ENCODE measurements at places on chromosomes 16 and 17.

GRCh38 chr17:41957031-41957868 is 9.3 kb upstream of the CNP start:
- H3K4me1 ChIP-seq, result no peaks in the 10 kb centered on the region
- no peaks in the 10 kb centered on the region for H3K36me3 ChIP-seq
- no peak overlapping the region for H3K27ac ChIP-seq
- H3K4me3 ChIP-seq, result no peak overlapping the region

DNA sequence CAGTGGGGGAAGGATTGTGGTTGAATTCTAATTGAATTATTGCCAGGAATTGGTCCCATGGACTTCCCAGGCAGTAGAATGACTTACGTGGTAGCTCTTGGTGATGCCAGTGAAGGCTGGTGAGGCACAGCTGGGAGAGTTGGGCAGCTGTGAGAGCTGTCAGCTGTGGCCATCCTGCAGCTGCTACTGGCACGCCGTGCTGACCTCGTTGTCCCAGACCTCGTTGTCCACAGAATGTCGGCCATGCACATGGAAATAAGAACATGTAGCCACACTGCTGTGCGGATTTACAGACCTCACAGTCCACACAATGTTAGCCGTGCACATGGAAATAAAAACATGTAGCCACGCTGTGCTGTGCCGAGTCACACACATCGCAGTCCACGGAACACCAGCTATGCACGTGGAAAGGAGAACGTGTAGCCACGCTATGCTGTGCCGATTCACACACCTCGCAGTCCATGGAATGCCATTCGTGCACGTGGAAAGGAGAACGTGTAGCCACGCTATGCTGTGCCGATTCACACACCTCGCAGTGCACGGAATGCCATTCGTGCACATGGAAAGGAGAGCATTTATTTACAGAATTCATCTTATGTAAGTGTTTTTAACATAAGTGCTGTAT is 59.2 kb downstream of the BANP start:
- no peaks in the 10 kb centered on the region for H3K4me1 ChIP-seq
- no peak overlapping the region for H3K4me3 ChIP-seq
- H3K27ac ChIP-seq, result no peak overlapping the region
- H3K27me3 ChIP-seq, result no peaks in the 10 kb centered on the region

DNA sequence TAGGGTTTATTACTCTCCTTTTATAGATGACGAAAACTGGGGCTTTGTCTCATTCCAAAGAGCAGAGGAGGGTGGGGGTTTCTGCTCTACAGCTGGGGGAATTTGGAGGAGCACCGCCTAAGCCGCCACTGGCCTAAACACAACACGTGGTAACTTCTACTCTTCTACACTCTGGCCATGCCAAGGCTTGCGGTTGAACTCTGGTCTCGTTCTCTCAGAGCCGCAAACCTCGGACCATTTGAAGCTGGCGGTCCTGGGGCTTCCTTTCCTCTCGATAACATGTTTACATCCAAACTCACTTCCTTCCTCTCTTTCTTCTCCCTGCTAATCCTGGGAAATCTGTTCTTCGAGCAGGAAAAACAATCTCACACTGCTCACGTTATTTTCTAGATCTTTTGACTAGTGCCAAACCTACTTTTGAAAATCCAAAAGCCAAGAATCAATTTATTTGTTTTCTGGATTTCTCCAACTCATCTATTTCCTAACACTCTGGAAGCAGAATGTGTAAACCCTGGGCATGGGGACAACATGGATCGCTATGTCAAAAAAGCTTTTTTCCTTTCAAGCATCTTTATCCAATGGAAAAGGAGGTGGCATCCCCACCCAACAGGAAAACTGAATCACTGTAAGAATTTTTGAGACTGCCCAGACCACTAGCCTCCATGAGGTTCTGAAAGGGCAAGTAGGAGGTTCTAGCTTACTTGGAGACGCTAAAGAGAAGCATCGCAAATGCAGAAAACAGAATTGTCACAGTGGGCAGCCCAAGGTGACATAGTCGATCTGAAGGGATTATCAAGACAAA is 13.6 kb upstream of the EEF2K start:
- peak; percentile 82 for DNase-seq
- peak overlapping the region; percentile 78 for H3K4me3 ChIP-seq
- H3K4me1 ChIP-seq, result peaks cover 56% of the 10 kb centered on the region
- H3K27ac ChIP-seq, result peak overlapping the region; percentile 99
- H3K36me3 ChIP-seq, result no peaks in the 10 kb centered on the region

GRCh38 chr16:29290631-29291247 is 115.8 kb downstream of the NPIPB11 start:
- peak; percentile 48 for DNase-seq
- no peaks in the 10 kb centered on the region for H3K27me3 ChIP-seq
- peak overlapping the region; percentile 21 for H3K4me3 ChIP-seq
- peaks cover 6% of the 10 kb centered on the region for H3K4me1 ChIP-seq

- no peak for DNase-seq
- H3K36me3 ChIP-seq, result no peaks in the 10 kb centered on the region
- H3K4me3 ChIP-seq, result no peak overlapping the region
- H3K27me3 ChIP-seq, result no peaks in the 10 kb centered on the region
- H3K4me1 ChIP-seq, result no peaks in the 10 kb centered on the region
- H3K27ac ChIP-seq, result no peak overlapping the region
These were observed 301.5 kb upstream of the CDH5 start for GRCh38 chr16:66064801-66065530.

DNA sequence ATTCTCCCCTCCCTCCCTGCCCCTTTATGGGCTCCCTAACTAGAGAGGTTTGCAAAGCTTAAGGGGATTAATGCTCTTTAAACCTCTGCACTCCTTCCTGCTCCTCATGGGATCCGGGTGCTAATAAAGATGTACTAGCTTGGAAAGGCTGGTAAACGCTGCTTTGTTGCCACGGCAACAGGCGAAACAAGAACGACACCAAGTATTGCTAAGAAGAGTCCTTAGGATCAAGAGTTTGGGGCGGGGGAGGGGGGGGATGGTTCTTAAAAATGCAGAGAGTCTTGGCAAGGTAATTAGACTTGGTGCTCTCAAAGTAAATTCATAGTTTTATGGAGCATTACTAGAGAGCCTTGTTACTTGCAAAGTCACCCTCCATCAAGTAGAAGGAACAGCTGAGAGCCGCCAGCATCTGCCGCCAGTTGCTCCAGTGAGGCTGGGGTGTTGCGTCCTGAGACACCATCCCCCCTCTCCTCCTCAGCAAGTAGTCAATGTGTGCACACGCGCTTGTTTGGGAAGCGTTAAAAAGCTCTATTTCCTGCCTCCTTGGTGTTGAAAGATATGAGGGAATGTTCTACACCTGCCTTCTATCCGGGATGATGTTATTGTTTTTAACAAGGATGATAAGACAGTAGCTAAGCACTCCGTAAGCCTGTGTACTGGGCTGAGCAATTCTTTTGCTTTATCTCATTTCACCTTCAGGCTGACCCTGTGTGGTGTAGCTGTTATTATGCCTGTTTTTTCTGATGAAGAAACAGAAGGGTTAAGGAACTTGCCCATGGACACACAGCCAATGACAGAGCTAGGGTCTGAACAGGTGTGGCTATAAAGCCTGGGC is 190.9 kb downstream of the CCDC182 start:
- no peak for DNase-seq
- H3K36me3 ChIP-seq, result no peaks in the 10 kb centered on the region
- H3K4me1 ChIP-seq, result no peaks in the 10 kb centered on the region
- no peak overlapping the region for H3K4me3 ChIP-seq

DNA sequence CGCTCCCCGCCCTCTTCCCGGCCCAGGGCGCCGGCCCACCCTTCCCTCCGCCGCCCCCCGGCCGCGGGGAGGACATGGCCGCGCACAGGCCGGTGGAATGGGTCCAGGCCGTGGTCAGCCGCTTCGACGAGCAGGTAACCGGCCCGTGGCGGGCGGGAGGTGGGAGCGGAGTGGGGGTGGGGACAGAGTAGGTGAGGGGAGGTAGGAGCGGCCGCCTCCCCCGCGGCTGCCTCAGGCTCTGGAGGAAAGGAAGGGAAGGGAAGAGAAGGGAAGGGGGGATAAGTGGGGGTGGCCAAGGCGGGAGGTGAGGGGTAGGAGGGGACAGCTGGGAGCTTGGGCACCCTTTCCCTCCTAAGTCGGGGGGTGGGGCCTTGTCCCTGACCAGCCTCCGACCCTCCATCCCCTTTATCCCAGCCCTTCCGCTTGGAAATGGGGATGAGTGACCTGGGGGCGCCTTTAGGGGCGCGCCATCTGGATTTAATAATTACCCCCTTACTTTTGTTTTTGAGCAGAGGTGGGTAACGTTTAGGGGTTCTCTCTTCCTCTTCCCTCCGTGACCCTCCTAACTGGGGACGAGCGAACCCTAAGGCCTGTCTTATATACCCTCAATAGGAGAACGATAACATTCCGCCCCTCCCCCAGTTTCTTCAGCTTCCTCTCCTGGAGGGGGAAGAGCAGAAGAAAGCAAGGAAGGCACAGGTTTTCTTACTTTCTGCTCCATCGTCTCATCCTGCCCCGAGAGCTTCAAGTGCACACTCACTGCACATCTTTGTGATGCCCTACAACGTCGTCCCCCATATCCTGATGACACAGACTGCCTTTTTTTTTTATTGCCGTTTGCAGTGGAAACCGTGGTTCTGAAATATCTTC is 694 bp downstream of the NF1 start:
- no peaks in the 10 kb centered on the region for H3K36me3 ChIP-seq
- peak overlapping the region; percentile 87 for H3K27ac ChIP-seq
- H3K27me3 ChIP-seq, result no peaks in the 10 kb centered on the region
- H3K4me3 ChIP-seq, result peak overlapping the region; percentile 94
- H3K4me1 ChIP-seq, result peaks cover 13% of the 10 kb centered on the region

DNA sequence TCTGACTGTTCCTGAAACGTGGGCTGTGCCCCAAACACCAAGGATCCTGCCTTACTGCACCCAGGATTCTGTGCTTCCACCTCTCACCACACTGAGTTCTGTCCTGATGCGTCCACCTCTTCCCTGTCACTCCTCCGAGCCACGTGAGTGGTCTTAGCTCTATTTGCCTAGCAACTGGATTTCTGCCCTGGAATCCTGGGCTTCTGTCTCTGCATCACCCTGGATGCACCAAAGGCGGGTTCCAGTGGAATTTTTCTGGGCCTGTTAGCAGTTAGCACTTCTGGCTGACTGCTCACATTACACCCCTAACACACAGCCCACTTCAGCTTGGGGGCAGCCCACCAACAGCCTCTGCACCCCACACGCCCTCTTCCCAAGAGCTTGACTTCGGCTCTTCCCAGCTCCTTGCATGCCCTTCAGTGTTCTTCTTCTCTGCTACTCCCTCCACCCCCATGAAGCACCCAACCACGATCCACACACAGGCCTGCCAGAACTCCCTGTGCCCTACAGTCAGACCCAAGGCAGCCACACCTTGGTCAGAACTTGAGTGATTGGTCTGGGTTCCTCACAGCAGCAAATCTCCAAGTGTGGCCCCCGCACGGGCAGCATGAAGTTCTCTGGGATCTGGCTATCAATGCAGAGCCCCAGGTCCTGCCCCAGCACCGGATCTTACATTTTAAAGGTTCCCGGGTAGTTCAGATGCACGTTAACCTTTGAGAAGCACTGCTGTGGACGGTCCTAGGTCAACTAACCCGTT is 129.8 kb upstream of the RCVRN start:
- no peak overlapping the region for H3K27ac ChIP-seq
- no peaks in the 10 kb centered on the region for H3K36me3 ChIP-seq
- no peaks in the 10 kb centered on the region for H3K27me3 ChIP-seq
- H3K4me3 ChIP-seq, result no peak overlapping the region
- no peaks in the 10 kb centered on the region for H3K4me1 ChIP-seq
- no peak for DNase-seq

- no peaks in the 10 kb centered on the region for H3K27me3 ChIP-seq
- H3K4me1 ChIP-seq, result no peaks in the 10 kb centered on the region
- DNase-seq, result no peak
- H3K36me3 ChIP-seq, result no peaks in the 10 kb centered on the region
- H3K27ac ChIP-seq, result no peak overlapping the region
- no peak overlapping the region for H3K4me3 ChIP-seq
These were observed 103.7 kb downstream of the GRIN2A start for GRCh38 chr16:10078541-10078949.

DNA sequence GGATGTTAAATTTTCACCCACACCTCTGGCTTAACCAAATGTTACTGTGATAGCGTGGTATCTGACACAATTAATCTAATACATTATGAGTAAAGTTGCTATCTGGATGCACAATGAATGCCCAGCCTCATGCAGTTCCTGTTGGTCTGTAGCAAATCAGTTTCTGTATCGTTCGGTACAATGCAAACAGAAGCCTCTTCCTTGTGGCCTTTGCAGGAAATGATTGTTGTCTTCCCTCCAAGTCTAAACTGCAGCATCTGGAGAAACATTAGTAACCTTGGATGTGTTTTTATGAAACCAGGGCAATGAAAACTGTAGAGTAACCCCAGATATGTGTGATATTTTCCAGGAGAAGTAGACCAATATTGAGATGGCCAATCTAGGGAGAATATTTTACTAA is 46.8 kb downstream of the CYB561 start:
- H3K27ac ChIP-seq, result no peak overlapping the region
- H3K27me3 ChIP-seq, result peaks cover 5% of the 10 kb centered on the region
- no peak overlapping the region for H3K4me3 ChIP-seq
- no peak for DNase-seq
- H3K4me1 ChIP-seq, result peaks cover 4% of the 10 kb centered on the region

DNA sequence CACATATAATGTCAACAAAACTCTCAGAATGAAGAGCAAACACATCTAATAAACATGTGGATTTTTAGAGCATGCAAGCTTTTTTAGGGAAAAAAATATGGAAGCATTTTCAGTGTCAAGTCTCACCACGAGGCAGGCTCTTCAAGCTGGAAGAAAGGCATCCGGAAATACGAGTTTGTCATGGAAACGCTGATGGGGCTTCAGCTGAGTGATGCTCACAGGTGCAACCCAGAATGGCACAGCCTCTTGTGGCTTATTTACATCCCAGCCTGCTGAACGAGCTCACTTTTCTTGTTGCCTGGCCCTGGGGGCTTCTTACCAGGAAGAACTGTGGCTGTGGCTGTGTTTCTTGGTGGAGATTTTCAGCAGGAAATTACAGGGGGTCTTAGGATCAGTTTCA is 24.1 kb upstream of the DYNLL2 start:
- H3K4me1 ChIP-seq, result no peaks in the 10 kb centered on the region
- peaks cover 6% of the 10 kb centered on the region for H3K27me3 ChIP-seq
- no peaks in the 10 kb centered on the region for H3K36me3 ChIP-seq
- DNase-seq, result no peak
- H3K27ac ChIP-seq, result no peak overlapping the region

DNA sequence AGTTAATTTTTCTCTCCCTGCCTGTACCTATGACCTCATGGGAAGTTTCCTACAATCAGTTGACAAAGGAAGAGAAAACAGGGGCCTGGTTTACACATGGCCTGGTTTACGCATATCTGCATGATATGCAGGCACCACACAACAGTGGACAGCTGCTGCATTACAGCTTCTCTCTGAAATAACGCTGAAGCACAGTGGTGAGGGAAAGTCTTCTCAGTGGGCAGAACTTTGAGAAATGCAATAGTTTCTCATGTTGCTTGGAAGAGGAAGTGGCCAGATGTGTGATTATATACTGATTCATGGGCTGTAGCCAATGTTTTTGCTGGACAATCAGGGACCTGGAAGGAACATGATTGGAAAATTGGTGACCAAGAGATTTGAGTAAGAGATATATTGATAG is 324.1 kb upstream of the GOT2 start:
- no peak for DNase-seq
- no peak overlapping the region for H3K4me3 ChIP-seq
- no peak overlapping the region for H3K27ac ChIP-seq
- no peaks in the 10 kb centered on the region for H3K27me3 ChIP-seq

GRCh38 chr17:19003543-19004420 is 782 bp downstream of the FAM83G start:
- DNase-seq, result peak; percentile 17
- H3K27ac ChIP-seq, result peak overlapping the region; percentile 68
- peaks cover 25% of the 10 kb centered on the region for H3K4me1 ChIP-seq
- H3K36me3 ChIP-seq, result peaks cover 17% of the 10 kb centered on the region
- peaks cover 8% of the 10 kb centered on the region for H3K27me3 ChIP-seq
